ENCODE measurements at places on chromosomes 7 and 10.

DNA sequence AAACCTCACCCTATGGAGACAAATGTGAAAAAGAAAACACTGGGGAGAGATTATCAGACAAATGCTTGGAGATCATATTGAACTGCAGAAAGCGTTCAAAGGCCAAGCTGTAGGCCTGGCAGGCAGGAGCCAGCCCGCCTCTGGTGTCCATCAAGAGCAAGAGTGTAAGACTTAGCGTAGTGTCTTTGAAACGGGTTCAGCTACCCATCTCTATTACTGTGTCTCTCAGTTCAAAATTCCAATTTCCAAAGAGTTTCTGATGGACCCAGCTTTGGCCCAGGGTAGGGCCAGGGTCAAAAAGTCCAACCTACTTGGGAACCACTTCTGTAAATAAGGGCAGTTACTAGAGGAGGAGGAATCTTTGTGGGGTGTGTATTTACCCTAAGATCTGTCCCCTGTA is 45.4 kb upstream of the HBP1 start:
- no peak for DNase-seq

GRCh38 chr7:46786221-46786954 is 795.5 kb downstream of the TNS3 start:
- DNase-seq, result no peak

GRCh38 chr7:157514306-157514705 is 177.5 kb downstream of the DNAJB6 start:
- DNase-seq, result no peak

GRCh38 chr10:85580585-85580984 is 786.0 kb downstream of the GRID1 start:
- no peak for DNase-seq

- DNase-seq, result no peak
Measured at GRCh38 chr10:15295537-15296325, 75.4 kb downstream of the FAM171A1 start.

- no peak for DNase-seq
Measured at GRCh38 chr7:149791-150636, 42.4 kb upstream of the FAM20C start.

DNA sequence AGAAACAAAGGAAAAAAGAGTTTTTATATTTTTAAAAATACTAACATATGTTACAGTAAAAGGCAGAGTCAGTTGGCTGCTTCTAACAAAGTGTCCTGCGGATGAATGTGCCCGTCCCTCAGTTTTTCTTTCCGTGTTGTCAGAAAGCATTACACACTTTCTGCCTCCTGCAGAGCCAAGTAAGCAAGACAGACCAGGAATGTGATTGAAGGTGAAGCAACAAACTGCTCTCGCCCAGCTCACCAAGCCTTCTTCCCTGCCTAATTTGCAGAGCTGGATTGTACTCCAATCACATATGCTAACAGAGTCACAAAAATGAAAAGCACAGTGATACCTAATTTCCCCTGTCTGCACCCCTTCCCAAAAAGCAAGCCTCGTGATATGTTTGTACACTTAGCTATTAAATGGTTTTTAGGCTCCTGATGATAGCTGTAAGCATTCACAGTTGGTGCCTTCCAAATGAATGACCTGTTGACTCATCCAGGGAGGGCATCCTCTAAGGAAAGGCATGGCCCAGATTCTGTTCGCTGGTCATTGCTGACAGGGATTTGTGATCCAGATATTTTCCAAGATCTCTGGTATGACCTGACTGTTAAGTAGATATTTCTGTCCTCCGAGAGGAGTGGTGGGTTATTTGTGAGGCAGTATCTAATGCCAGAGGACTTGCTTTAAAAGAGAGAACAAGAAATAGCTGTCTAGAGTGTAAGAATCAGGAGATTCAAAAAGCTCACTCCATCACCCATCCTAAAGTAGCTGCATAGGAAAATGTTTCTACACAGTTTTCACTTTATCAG is 187.3 kb upstream of the PLXDC2 start:
- no peak for DNase-seq

- DNase-seq, result no peak
Measured at GRCh38 chr7:118013252-118014010, 140.2 kb upstream of the CTTNBP2 start.

- DNase-seq, result no peak
Measured at GRCh38 chr10:71075759-71076472, 136.5 kb upstream of the UNC5B start.

DNA sequence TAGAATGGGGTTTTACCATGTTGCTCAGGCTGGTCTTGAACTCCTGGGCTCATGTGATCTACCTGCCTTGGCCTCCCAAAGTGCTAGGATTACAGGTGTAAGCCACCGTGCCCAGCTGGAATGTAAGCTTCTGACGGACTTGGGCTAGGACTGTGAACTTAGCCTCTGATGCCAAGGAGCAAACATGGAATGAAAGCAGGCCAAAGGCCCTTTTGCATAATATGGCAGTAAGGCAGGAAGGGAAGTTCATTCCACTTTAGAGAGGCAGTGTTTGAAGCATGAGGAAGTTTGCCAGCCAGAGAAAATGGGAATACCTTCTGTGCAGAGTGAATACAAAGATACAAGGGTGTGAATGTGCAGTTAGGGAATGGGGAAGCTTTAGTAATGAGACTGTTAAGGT is 20.3 kb downstream of the VCL start:
- DNase-seq, result no peak

DNA sequence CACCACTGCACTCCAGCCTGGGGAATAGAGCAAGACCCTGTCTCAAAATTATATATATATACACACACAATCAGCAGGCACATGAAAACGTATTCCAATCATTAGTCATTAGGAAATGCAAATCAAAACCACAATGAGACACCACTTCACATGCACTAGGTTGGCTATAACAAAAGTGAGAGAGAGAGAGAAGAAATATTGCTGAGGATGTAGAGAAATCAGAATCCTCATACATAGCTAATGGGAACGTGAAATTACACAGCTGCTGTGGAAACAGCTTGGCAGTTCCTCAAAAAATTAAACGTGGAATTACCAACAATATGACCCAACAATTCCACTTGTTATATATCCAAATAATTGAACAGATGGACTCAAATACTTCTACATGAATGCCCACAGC is 43.3 kb upstream of the CNNM1 start:
- no peak for DNase-seq

GRCh38 chr10:124669824-124670654 is 74.1 kb downstream of the FAM53B start:
- no peak for DNase-seq

- DNase-seq, result no peak
Measured at GRCh38 chr10:74373059-74373458, 222.0 kb downstream of the ADK start.

Data from T-helper 17 cell (primary cell).